ENCODE measurements at places on chromosomes 2 and 18. TPM values are rescaled to one million over a fixed set of nuclear protein-coding genes. Genes with fewer than 3 reads are reported as not detected.

Gene CNDP2
- total RNA-seq = 27.7 TPM

GRCh38 chr2:215447673-215448081 is 11.8 kb upstream of the FN1 start:
- H3K36me3 ChIP-seq = no peaks in the 10 kb centered on the region
- H3K4me1 ChIP-seq = peaks cover 9% of the 10 kb centered on the region
- H3K27me3 ChIP-seq = no peaks in the 10 kb centered on the region
- no peak for DNase-seq

- H3K27ac ChIP-seq = no peak overlapping the region
- no peak overlapping the region for H3K4me3 ChIP-seq
- no peak for DNase-seq
- peaks cover 4% of the 10 kb centered on the region for H3K27me3 ChIP-seq
- no peaks in the 10 kb centered on the region for H3K4me1 ChIP-seq
Measured at GRCh38 chr2:216791303-216791702, 68.6 kb downstream of the TNP1 start.

GRCh38 chr18:29855637-29856036 is 1186.9 kb downstream of the DSC3 start:
- H3K36me3 ChIP-seq = no peaks in the 10 kb centered on the region
- H3K4me1 ChIP-seq = no peaks in the 10 kb centered on the region
- H3K27ac ChIP-seq = no peak overlapping the region
- no peaks in the 10 kb centered on the region for H3K27me3 ChIP-seq
- no peak for DNase-seq
- no peak overlapping the region for H3K4me3 ChIP-seq

GRCh38 chr18:11268153-11268552 is 118.8 kb upstream of the PIEZO2 start:
- H3K27ac ChIP-seq = no peak overlapping the region
- no peaks in the 10 kb centered on the region for H3K36me3 ChIP-seq

- no peak overlapping the region for H3K4me3 ChIP-seq
- no peak overlapping the region for H3K27ac ChIP-seq
- no peaks in the 10 kb centered on the region for H3K36me3 ChIP-seq
Measured at GRCh38 chr18:48013162-48013561, 82.7 kb upstream of the SMAD2 start.

DNA sequence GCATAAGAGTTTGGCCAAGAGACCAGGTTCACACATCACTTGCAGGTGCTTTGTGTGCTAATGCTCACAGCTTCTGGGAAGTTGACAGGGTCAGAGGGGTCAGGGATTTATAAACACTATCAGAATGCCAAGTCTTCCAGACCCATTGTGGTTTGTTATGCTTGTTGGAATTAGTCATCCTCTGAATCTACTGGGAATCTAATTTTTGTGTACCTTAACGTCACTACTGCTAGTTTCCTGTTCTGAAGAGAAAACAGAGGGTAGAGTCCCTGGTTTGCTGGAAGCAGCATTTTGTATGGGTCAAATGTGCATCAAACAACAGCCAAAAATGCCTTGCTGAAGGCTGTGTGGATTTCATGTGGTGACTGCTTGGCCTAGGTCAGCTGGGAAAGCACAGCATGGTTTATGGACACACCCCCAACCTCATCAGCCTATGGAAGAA is 33.3 kb downstream of the ANTXR1 start:
- DNase-seq = no peak
- H3K36me3 ChIP-seq = peaks cover 55% of the 10 kb centered on the region
- no peaks in the 10 kb centered on the region for H3K27me3 ChIP-seq
- H3K4me3 ChIP-seq = no peak overlapping the region
